ELR (cell line): ENCODE measurements at places on chromosomes 1 and 21.
A peak's percentile ranks its signal among the peaks of the same experiment; 100 is the strongest.

GRCh38 chr21:29465546-29465945 is 166.8 kb downstream of the BACH1 start:
- no peak for DNase-seq

DNA sequence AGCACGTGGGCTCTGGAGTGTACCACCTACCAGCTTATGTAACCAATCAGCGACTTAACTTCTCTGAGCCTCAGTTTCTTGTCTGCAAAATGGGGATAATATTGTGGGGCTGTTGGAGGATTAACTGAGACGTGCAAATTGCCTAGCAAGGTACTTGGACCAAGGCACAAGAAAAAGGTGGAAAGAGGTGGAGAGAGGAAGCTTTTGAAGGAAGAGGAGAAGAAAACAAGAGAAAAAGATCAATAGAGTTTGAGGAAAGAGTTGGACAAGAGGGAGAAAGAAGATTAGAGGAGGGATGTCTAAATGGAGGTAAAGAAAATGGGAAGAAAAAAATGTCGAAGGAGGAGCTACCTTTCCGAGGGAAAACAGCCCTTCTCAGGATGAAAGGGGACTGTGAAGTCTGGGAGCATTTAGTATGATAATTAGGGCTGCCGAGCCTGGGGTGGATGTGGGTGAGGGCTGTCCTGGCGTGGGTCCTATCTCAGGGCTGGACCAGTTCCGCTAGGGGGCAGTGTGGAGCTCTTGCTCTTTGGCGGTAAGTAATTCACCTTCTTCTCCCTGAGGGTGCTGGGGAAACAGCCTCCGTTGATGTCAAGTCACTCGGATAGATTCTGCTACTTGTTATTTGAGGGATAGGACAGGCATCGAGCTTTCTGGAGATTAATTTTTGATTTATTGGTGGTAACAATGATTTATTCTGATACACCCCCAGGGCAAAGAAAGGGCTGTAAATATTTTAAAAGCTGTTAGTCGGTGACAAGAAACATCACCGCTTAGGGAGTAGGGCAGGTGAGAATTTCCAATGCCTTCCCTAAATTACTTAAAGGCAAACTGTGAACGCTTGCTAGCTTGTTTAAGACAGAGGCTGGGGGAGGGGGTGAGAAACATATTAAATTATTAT is 79.0 kb upstream of the NFASC start:
- peak; percentile 58 for DNase-seq

DNA sequence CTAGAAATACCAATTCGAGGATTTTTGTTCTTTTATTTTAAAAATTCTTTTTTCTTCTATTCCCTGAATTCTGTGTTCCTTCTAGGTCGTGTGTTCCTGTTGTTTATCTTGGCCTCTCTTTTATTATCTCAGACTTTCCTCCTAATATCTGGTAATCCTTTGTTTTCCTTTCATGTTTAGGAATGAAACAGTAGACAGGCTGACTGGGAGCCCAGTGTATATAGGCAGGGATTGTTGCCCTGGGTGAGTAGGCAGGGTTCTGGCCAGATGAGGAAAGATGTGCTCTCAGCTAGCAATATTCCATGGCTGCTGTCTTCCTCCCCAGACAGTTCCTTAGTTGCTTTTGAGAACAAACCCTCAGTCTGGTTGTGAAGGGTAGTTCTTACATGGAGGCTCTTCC is 161.8 kb upstream of the PDE4B start:
- DNase-seq = no peak

DNA sequence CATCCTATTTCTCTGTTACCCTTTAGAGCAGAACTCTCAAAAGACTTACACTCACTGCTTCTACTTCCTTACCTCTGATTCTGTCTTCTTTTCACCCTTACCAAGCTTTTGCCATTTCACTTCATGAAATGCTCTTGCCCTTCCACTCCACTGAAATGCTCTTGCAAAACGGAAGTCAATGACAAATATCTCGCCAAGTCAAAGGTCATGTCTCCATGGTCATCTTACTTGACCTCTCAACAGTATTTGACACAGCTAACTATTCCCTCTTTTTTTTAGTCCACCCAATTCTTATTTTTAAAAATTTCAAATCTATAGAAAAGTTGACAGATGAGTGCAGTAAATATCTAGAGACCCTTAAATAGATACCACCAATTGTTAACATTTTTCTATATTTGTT is 107.7 kb downstream of the OLFML2B start:
- no peak for DNase-seq

- DNase-seq = peak; percentile 83
Observed at GRCh38 chr1:27166351-27166802, 11.5 kb upstream of the SLC9A1 start.

DNA sequence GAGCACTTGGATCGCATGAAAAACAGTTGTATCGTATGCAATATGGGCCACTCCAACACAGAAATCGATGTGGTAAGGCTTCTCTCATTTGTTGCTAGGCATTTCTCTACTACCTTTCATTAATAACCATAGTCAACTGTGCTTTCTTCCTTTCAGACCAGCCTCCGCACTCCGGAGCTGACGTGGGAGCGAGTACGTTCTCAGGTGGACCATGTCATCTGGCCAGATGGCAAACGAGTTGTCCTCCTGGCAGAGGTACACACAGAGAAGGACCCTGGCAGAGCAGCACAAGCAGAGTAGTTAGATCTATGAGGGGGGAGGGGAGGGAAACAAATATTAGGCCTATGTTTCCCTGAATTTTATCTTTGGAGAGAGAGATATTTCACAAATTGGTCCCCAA is 16.0 kb upstream of the STRIP1 start:
- no peak for DNase-seq

DNA sequence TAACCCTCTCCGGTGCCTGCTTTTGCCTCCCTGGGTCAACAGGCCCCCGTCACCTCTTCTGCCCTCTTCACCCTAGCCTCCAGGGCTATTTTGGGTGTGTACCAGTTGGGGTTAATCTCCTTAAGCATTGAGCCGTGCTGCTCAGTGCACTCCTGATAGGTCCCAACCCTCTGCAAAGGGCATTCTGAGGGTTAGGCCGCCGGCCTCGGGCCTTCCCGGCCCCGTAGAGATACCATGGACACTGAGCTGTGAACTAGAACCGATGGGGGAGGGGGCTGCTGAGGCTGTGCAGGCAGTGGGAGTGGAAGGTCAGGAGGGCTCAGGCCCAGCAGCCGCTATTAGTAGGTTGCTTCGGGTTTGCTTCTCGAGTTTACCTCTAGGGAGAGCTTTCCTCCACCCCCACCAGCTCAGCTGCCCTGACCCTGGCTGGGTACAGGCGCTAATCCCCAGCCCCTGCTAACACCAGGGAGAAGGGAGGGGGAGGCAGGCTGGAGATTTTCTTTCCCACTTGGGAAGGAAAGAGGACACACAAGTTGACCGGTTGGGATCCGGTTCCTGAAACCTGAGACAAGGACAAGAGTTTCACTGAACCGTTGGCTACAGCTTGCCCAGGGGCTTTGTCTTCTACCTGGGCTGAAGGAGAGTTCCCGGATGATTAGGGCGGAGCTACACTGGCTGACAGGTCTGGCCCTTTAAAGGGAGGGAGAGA is 4.8 kb downstream of the LMOD1 start:
- DNase-seq = no peak
